ENCODE measurements at places on chromosomes 11 and 22.

DNA sequence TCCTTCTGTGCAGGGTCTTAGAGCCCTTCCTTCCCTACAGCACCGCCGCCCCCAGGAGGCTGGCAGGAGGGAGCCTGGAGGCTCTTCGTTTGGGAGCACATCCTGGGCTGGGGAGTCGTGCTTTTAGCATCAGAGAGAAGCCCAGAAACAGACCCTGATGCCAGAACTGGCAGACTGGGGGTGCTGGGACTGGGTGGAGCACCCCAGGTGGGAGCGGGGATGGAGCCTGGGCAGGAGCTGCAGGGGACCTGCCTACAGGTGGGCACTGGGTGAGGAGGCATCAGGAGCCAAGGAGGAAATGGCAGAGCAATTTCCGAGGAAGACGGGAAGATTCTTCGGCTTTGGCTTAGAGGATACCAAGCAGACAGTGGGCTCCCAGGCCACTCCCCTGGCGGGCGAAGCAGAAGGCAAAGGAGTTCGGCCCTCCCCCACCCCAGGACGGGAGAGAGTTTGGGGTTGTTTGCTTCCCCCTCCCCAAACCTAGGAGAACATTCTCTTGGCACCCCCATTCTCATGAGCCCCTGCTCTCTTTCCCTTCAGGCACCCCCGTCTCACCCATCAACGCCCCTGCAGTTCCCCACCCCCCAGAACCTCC is 1.1 kb downstream of the SYT7 start:
- DNase-seq = no peak

DNA sequence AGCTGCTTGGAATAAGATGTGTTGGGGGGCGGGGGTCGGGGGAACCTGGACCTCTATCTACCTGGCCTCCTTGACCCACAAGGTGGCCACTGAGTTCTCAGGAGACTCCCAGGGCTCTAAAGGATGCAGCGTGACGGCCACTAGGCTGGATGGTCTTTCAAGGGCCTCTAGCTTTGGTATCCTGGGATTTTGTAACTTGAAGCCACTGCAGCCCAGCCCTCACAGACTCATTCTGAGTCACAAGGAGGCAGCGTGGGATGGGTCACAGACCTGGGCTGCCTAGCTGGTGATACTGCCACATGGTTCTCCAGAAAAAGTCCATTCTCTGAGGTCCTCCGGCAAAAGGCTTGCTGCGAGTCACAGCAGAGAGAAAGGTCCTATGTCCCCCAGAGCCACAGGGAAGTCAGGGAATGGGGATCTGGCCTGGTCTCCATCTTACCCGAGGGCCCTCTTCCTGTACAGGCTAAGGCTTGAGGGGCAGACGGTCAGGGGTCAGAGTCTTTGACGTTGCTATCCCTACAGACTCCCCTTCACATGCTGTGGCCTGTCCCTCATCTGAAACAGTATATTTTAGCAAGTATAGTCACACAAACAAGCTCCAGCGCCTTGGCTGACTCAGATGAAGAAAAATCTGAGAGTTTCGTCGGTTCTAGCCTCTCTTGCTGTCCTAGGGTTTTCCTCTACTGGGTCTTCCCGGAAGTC is 52.4 kb downstream of the KCNC1 start:
- DNase-seq = no peak

GRCh38 chr11:65470433-65471049 is 28.3 kb upstream of the MALAT1 start:
- no peak for DNase-seq

- no peak for DNase-seq
Measured at GRCh38 chr22:28443526-28443876, 236.1 kb downstream of the TTC28 start.

- DNase-seq = no peak
Measured at GRCh38 chr11:44577231-44577830, 11.9 kb downstream of the CD82 start.

DNA sequence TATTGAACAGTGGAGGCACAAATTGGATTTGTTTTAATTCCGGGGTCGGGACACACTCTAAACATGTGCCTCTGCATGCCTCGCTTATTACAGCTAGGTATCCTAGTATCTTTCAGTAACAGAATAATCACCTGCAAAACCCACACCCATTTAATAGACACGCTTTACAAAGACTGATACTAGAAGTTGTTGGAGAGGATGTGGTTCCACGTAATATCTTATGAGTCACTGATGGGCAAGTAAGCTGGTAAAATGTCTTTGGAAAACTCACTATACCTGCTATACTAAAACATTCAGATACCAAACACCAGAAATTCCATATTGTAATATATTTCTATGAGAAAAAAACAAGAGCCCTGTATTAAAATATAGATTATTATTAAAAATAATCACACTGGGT is 84.0 kb downstream of the GGTLC2 start:
- DNase-seq = no peak

DNA sequence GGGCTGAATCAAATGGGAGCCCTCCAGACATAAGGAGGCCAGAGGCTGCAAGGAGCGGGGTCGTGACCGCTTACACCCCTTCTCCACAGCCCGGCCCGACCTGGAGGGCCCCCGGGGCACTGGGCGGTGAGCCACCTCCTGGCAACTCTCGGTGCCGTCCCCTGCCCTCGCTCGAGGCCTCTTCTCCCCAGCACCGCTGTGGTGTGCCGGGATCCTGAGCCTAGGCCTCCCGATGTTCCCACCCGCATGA is 432 bp upstream of the GP1BB start:
- DNase-seq = no peak

- DNase-seq = no peak
Measured at GRCh38 chr11:13110929-13111812, 102.1 kb downstream of the RASSF10 start.

GRCh38 chr22:19855504-19856409 is 1.1 kb upstream of the GNB1L start:
- peak; percentile 22 for DNase-seq

DNA sequence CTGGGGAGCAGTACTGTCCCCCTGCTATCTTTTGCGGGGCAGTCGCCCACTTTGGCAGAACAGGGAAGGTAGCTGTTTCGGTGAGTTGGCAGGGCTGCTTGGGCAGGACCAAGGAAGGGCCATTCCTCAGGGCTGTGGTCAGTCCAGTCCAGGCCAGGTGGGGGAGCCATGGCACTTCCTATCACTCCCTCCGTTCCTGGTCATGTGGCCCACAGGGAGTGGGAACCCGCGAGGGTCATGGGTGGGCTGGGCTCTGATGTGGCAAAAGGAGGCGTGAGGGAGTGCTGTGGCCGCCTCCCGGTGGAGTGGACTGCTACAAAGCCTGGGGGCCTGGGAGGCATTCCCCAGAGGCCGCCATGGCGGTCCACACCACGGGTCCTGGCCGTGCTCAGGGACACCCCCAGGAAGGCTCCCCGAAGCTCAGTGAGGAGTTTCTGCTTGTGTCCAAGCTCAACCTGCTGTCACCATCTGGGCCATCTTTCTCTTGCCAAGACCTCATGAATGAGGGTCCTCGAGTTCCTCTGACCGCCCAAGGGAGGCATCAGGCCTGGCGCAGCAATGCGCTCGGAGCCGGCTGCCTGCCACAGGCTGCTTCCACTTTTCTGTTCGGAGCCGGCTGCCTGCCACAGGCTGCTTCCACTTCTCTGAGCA is 11.9 kb downstream of the CHID1 start:
- DNase-seq = no peak

DNA sequence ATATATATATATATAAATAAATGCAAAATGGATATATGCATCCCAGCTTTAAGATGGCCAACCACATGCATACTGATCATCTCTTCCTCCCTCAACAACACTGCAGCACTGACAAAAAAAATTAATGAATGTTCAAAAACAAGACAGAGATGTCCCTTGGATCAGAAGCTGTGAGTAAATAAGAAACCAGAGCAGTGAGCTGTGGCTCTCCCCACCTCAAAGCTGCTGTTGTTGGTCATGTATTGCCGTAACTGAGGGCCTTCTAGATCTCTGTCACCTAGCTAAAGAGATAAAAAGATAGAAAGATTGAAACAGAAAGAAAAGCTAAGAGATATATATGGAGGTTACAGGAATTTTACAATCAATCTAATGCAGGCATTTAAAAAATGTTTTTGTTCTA is 15.5 kb upstream of the TMEM135 start:
- DNase-seq = no peak

GRCh38 chr22:37728620-37729019 is 31.8 kb downstream of the TRIOBP start:
- no peak for DNase-seq

- DNase-seq = no peak
Measured at GRCh38 chr11:8337130-8337795, 73.6 kb upstream of the LMO1 start.

- DNase-seq = no peak
Measured at GRCh38 chr11:1554981-1555712, 16.9 kb downstream of the DUSP8 start.

- no peak for DNase-seq
Measured at GRCh38 chr11:128764424-128765095, 70.7 kb downstream of the FLI1 start.

DNA sequence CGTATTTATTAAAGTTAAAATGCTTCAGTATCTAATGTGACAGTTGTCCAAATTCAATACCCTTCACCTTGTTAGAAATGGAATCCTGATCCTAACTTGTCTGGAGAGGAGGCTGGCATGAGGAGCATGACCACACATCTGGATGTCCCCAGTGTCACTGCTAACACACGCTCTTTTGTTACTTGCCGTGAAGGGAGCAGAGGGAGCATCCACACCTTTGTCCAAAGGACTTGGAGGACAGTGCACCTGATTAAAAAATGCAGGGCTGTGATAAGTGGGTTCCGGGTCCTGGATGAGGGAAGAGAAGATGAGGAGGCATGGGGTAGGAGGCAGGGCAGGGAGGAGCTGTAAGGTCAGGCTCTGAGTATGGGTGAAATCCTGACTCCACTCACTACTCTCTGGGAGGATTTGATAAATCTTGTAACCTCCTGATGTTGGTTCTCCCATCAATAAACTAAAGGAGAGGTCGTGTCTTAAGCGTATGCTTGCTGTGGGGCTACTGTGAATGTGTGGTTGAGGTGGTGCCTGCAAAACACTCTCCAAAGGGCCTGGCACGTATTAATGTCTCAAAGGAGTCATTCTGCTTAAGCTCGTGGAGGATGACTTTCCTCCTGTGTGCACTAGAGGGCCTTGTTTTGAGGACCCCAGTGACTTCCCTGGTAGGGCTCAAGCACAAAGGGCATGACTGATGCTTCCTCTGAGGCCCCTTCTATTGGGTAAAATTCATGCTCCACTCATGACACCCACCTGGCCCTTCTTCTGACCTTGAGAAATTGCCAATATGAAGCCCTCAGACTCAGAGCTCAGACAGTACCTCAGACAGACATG is 16.8 kb upstream of the IGLL5 start:
- no peak for DNase-seq

DNA sequence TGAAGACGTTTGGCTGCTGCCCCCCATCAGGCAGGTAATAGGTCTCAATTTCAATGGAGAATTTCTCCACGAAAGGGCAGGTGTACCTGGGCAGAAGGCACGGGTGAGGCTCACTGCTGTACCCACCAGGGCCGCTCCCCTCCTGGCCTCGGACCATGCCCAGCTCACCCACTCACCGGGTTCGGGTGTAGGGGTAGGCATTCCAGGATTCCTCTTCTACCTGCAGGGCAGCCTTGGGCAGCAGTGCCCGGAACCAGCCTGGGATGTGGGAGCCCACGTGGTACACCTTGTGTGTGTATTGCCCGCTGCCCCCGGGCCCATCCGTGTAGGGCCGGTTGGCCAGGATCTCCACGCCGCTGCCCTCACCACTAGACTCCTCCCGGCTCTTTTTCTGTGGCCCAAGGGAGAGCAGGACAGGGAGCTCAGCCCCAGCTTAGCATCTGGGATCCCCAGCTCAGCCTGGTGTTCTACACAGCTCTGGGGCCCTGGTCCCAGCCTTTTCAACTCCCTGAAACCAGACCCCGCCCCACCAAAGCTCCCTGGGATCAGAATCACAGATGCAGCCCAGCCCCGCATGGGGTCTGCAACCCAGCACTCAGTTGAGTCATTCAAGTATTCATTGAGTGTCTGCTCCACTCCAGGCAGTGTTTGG is 2.7 kb downstream of the PITPNM1 start:
- no peak for DNase-seq

Data from activated gamma-delta T cell treated with anti-CD3 and anti-CD28 coated beads, Interleukin-2, amount 50 U/mL, for 16 hours (primary cell).